HFFc6 (cell line): ENCODE measurements at places on chromosomes 6 and 20.

GRCh38 chr6:54980511-54981275 lies 134.1 kb downstream of the FAM83B start:
- H3K27me3 ChIP-seq: no peaks in the 10 kb centered on the region
- H3K36me3 ChIP-seq: no peaks in the 10 kb centered on the region; the same call in 1 of the 2 replicates
- H3K27ac ChIP-seq: peak overlapping the region; percentile 5

- H3K4me3 ChIP-seq: no peak overlapping the region
- DNase-seq: no peak
- H3K27ac ChIP-seq: no peak overlapping the region
- H3K27me3 ChIP-seq: peaks cover 6% of the 10 kb centered on the region
- H3K4me1 ChIP-seq: peaks cover 27% of the 10 kb centered on the region
- H3K36me3 ChIP-seq: peaks cover 12% of the 10 kb centered on the region; the same call in 1 of the 2 replicates
Observed at GRCh38 chr6:110564703-110565421, 88.4 kb upstream of the SLC22A16 start.

DNA sequence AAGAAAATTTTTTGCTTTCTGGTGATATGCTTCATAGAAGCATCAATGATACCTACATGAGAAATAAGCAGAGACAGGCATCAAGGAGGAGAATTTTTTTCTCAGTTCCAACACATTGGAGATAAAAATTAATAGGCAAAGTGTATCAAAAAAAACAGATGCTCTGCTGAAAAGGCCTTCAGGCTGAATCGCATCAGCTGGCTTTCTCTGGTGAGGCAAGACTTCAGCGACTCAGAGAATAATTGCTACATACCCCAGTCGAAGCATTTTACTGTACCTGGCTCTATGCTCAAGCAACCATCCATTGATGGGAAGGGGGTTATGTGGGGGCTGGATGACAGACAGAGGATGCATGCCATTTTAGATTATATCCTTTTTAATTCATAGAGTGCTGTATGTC lies 415.1 kb downstream of the TFAP2A start:
- peak; percentile 3 for DNase-seq
- H3K4me3 ChIP-seq: no peak overlapping the region
- no peaks in the 10 kb centered on the region for H3K36me3 ChIP-seq
- H3K27me3 ChIP-seq: 0 out of 2 replicates have a peak, but pooled peaks cover 2% of the 10 kb centered on the region
- no peak overlapping the region for H3K27ac ChIP-seq
- peaks cover 13% of the 10 kb centered on the region for H3K4me1 ChIP-seq

- H3K4me1 ChIP-seq: peaks cover 42% of the 10 kb centered on the region; the same call in 1 of the 2 replicates
- no peak overlapping the region for H3K4me3 ChIP-seq
- no peak for DNase-seq
- H3K27ac ChIP-seq: no peak overlapping the region
Observed at GRCh38 chr20:54139188-54139587, 34.6 kb downstream of the CYP24A1 start.

GRCh38 chr20:35490736-35491181 lies 35.4 kb downstream of the CEP250 start:
- no peaks in the 10 kb centered on the region for H3K4me1 ChIP-seq
- H3K27me3 ChIP-seq: no peaks in the 10 kb centered on the region; the same call in 1 of the 2 replicates
- H3K27ac ChIP-seq: no peak overlapping the region
- peaks cover 39% of the 10 kb centered on the region for H3K36me3 ChIP-seq
- no peak overlapping the region for H3K4me3 ChIP-seq
- DNase-seq: no peak

DNA sequence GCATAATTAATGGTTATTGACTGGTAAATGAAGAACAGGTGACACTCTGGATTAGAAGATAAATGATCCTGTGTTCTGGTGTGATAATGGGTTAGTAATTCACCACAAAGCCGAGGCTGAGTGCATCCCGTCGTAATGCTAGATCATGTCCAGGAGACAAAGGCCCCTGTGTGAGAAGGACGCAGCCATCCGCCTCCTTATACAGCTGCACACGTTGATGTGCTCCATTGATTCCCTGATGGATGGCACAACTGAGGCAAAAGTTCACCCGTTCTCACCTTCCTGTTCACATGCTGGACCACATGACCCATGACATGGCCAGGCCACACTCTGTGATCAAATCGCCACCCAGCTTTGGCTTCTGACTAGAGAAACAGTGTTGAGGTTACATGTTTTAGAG lies 136.1 kb downstream of the FOXC1 start:
- no peak for DNase-seq
- no peaks in the 10 kb centered on the region for H3K27me3 ChIP-seq
- no peaks in the 10 kb centered on the region for H3K36me3 ChIP-seq
- no peak overlapping the region for H3K4me3 ChIP-seq

DNA sequence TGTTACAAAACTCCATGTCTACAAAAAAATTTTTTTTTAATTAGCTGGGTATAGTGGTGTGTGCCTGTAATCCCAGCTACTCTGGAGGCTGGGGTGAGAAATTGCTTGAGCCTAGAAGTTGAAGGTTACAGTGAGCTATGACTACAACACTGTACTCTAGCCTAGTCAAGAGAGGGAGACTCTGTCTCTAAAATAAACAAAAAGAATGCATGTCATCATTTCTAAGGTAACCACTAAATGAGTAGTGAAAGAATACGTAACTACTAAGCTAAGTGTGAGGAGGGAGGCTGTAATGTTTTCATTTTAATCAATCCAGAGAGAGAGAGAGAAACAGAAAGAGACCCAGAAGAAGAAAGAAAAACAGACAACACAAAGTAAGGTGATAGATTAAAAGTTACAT lies 9.9 kb downstream of the SYCP2 start:
- H3K36me3 ChIP-seq: no peaks in the 10 kb centered on the region
- no peaks in the 10 kb centered on the region; the same call in 1 of the 2 replicates for H3K27me3 ChIP-seq
- no peak for DNase-seq
- H3K4me1 ChIP-seq: no peaks in the 10 kb centered on the region
